ENCODE measurements at places on chromosomes 6 and 20.

GRCh38 chr6:97215157-97215769 is 67.8 kb downstream of the MMS22L start:
- no peak for DNase-seq

GRCh38 chr6:132333639-132334520 is 67.4 kb downstream of the MOXD1 start:
- DNase-seq, result no peak

- DNase-seq, result no peak
Observed at GRCh38 chr6:87171938-87172633, 16.7 kb downstream of the ZNF292 start.

GRCh38 chr20:58717278-58718091 is 24.9 kb downstream of the NPEPL1 start:
- DNase-seq, result peak; percentile 45

Measured in breast epithelium (tissue), 4 donors.